ENCODE measurements at places on chromosomes 12 and 14. TPM values are rescaled to one million over a fixed set of nuclear protein-coding genes. Genes with fewer than 3 reads are reported as not detected.

DNA sequence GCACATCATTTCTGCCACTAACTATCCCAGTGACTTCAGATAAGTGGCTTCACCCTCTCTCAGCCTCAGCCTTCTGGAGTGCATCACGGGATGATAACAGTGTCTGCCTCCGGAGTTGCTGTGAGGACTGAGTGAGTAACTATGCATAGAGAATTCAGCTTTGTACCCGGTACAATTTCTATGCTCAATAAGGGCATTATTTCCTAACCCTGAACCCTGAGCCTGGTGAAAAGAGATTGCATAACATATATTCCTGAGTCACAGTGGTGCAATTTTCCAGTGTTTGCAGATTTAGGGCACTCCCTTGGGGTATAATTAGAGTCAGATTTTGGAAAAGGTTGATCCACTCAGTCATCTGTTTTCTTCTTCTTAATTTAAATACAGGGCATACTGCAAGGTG is 181.1 kb downstream of the PTPN11 start:
- DNase-seq, result no peak

GRCh38 chr12:103308396-103308795 is 187.4 kb downstream of the C12orf42 start:
- DNase-seq, result no peak

The PTHLH gene
- total RNA-seq, result not detected

The PRKD1 gene
- not detected for total RNA-seq

DNA sequence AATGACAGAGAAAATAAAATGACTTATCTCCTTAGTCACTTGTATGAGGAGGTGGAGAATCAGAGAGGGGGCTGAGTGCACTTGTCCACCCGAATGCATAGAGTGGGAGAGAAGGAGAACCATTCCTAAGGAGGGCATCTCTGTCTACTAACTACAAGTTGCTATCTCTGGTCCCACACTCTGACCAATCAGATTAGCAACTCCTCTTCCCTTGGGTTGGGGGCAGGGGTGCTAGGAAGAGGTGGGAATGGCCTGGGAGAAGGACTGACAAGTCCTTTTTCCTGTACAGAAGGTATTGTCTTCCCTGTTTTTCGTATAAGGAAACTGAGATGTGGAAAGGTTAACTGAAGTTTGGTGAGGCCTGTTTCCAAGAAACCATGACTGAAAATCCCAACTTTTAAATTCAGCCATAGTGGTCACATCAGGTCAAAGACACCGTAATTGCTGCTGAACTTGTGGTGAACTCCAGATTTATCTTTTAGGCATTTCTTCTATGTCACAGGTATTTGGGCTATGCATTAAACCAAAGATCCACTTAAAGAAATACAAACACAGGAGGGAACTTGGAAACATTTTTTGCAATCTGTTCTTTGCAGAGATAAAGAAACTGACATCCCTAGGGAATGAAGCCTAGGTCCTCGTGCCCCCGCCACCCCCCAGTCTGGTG is 207.8 kb downstream of the CRADD start:
- no peak for DNase-seq

- DNase-seq, result no peak
Observed at GRCh38 chr12:106764738-106765137, 9.7 kb upstream of the RIC8B start.

DNA sequence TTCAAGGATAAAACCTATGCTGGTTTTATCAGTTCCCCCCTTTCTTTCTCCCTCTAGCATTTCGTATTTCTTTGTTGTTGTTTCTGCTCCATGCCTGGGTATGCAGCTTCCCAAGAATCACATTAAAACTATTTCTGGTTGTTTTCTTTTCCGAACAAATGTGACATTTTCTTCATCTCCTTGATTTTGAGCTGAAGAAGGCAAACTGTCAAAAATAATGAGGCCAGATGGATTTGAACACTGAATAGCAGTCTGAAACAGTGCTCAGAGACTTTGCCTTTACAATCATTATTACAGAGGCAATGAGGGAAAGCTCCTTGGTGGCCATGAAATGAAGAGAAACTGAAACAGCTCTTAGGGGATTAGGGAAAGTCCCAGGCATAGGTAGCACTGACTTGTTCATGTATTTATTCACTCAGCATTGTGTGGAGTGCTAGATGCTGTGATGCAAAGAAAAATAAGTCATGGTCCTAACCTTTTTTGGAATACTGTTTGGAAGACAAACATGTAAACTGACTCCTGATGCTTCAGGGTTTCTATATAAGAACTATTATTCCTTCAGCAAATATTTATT is 319.5 kb downstream of the FUT8 start:
- no peak for DNase-seq

GRCh38 chr14:78005325-78005724 is 164.8 kb upstream of the NRXN3 start:
- DNase-seq, result no peak

The LRRC10 gene
- not detected for total RNA-seq

DNA sequence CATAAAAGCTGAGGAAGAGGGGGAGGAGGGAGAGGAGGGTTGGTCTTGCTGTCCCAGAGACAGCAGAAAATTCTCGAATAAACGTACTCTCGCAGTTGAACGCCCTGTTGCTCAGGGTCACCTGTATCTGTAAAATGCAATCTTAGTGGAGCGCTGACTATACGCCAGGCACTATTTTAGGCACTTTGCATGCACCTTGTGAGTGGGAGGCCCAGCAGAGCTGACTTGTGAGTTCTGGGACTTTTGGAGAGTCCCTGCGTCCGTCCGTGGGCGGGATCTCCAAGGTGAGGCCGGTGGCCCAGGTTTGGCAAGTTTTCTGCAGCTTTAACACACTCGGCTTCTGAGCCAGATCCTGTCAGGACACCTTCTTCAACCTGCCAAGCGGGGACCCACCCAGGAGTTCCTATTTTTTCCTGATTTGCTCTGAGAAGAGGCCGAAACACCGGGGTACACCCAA is 32.5 kb upstream of the PLEKHG6 start:
- no peak for DNase-seq

DNA sequence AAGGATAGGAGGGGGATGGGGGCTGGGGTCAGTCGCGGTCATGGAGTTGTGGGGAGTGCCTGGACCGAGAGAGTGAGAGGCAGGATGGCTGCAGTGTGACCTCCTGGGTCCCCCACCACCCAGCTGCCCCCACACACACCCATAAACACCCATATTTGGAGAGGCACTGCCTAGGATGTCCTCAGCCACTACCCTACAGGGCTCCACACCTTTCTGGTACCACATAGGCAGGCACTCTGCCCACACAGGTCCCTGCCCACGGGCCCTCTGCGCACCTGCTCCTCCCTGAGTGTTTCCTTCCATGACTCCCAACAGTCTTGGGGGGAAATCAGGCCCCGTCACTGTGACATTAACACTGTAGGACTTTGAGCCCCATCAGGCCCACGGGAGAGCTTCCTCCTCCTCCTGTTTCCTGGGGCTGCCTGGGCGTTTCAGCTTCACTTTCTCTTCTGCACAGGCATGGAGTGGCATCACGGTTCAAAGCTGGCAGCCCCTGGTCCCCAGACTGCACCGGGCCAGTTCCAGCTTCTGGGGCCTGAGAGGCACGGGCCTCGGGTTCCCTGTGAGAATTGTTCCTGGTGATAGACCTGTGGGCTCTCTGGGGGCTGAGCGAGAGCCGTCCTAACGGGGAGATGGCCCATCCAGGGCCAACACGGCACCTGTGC is 207.0 kb upstream of the C14orf180 start:
- no peak for DNase-seq

DNA sequence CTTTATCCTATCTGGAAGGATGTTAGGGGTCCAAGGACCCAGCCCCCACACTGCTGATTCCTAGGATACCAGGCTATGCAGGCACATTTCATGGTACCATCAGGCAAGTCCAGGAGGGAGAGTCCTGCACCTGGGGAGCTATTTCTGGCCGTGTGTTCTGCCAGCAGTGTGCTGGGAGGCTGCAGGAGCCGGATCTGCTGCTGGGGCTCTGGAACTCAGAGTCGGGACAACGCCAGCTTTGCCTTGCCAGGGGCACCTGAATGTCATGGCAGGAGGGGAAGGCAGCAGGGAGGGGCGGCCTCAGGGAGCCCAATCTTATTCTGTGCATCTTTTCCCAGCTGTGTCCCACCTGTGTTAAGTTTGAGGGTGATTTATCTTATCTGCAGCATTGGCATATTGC is 17.8 kb downstream of the SRRM4 start:
- no peak for DNase-seq

The TAS2R10 gene
- total RNA-seq, result 0.48 TPM

GRCh38 chr14:45553981-45554380 is 301.0 kb upstream of the MIS18BP1 start:
- no peak for DNase-seq

- DNase-seq, result no peak
Observed at GRCh38 chr14:29743531-29743930, 184.1 kb downstream of the PRKD1 start.

The CEP170B gene
- total RNA-seq, result 6.3 TPM

DNA sequence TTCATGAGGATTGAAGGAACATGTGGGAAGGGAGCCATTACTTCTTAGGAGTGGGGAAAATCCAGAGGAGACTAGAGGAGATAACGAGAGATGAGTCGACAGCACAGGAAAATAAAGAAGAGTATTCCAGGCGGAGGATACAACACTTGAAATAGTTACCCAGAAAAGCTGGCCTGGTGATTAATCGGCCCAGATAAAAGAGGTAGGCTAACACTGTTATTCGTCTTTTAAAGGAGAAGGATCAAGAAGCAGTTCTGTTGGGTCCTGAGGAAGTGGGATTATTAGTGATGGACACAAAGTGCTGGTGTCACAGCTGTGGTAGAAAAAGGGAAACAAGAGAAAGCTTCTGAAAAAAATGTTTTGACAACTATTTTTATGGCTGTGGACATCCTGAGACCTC is 425.3 kb downstream of the ZFP36L1 start:
- no peak for DNase-seq

The BDKRB1 gene
- not detected for total RNA-seq

- DNase-seq, result no peak
Observed at GRCh38 chr12:70364695-70365397, 1.2 kb upstream of the KCNMB4 start.

GRCh38 chr12:102347811-102348210 is 132.6 kb downstream of the IGF1 start:
- no peak for DNase-seq

- no peak for DNase-seq
Observed at GRCh38 chr14:63283884-63284248, 34.9 kb downstream of the GPHB5 start.

DNA sequence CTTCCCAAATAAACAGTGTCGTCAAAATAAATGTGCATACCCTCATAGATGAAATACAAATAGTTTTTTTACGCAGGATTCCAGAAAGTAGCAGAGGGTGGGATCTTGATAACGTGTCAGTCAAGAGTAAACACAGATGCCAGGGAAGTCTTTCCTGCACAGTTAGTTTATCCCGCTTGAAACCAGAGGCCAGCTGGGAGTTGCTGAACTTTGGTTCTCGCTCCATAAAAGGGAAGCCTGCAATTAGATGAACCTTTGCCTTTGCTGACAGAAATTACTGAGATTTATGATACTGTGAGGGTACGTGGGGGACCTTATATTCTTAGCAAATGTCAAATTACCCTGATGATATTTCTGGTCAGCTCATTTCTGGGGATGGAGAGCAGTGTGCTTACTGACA is 18.9 kb downstream of the FAR2 start:
- no peak for DNase-seq

The PIP4K2C gene
- total RNA-seq, result 24.1 TPM

The NPFF gene
- not detected for total RNA-seq

DNA sequence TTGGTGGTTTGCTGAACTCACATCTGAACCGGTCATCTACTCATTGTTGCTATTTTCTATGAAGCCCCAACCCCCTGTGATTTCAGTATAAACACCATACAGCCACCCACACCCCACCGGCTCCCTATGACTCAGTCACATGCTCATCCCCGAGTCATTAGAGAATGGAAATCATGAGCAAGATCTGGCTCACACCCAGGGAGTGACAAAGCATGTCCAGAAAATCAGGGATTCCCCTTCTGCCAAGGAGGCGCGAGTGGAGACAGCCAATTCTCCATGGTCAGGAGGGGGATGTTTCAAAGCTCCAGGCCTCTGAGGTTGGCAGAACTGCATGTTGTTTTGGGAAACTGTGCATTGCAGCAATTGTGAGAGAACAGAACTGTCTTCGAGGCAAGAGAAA is 657.5 kb upstream of the TBX3 start:
- DNase-seq, result no peak

- DNase-seq, result no peak
Observed at GRCh38 chr14:98974113-98974512, 297.9 kb downstream of the BCL11B start.

GRCh38 chr12:95443459-95443858 is 30.5 kb upstream of the METAP2 start:
- no peak for DNase-seq

- DNase-seq, result no peak
Observed at GRCh38 chr12:87853448-87854003, 175.7 kb downstream of the C12orf50 start.

The PLEKHH1 gene
- total RNA-seq, result 1.0 TPM

Data from activated naive CD8-positive, alpha-beta T cell treated with anti-CD3 and anti-CD28 coated beads, Interleukin-2, amount 10 ng/mL, durations not matched to agents 7 days and 5 days (primary cell).